HEK293T (cell line): ENCODE measurements at places on chromosomes 7 and 10.

- DNase-seq: no peak
These were observed 45.1 kb upstream of the SGCE start for GRCh38 chr7:94700926-94701554.

DNA sequence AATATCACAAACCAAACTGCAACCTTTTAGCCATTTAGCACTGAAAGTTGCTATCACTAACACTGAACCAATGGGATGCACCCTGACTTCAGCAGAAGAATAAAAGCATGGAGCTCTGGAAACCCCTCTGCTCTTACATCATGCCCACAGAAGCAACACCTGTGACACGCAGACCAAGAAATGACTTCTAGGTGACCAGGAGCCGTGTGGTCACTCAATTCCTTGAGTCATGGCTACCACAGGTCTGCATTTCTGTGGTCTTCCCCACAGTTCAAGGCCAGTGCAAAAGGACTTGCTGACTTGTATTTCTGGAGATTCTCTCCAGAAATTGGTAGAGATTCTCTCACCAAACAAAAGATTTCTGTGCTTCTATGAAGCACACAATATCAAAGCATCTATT, 38.3 kb downstream of the NRCAM start:
- no peak for DNase-seq

GRCh38 chr10:62264702-62265436, 3.8 kb downstream of the RTKN2 start:
- peak; percentile 49 for DNase-seq

DNA sequence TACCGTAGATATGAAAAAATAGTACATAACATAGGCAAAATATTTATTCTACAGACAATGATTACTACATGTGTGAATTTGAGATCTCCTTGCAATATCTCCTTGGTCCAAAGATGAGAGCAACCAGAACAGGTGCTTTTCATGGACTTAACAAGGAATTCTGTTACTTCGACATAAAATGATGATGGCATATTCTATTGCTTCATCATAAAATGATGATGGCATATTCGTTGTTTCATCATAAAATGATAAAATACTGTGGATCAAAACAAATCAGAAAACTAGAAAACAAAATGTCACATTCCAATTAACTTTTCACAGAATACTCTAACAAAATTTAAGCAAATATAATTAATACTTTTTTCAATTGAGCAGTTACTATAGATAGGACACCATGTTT, 4.8 kb downstream of the OSBPL3 start:
- no peak for DNase-seq

- peak; percentile 41 for DNase-seq
These were observed 4.1 kb upstream of the PLAU start for GRCh38 chr10:73906524-73907447.

GRCh38 chr7:106823631-106824030, 41.5 kb upstream of the PIK3CG start:
- no peak for DNase-seq

- no peak for DNase-seq
These were observed 24.8 kb upstream of the DLD start for GRCh38 chr7:107865956-107866775.

GRCh38 chr10:62258926-62259325, 9.7 kb downstream of the RTKN2 start:
- no peak for DNase-seq

DNA sequence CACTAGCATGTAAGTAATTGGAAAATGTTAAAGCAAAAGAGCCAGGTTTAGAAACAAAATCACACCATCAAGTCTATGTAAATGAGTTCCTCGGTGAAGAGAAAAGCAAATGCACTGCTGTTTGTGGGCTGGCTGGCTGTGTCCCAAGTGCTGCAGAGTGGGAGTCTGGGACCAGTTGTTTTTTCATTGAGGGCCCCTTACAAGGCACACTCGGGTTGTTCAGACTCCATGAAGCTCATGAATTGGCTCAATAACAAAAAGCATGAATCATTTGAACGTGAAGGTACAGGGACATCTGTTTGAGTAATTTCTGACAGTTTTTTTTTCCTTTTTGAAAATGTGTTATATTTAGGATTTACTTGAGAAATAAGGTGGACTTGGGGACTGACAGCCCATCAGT, 28.0 kb downstream of the GRK5 start:
- DNase-seq: no peak

DNA sequence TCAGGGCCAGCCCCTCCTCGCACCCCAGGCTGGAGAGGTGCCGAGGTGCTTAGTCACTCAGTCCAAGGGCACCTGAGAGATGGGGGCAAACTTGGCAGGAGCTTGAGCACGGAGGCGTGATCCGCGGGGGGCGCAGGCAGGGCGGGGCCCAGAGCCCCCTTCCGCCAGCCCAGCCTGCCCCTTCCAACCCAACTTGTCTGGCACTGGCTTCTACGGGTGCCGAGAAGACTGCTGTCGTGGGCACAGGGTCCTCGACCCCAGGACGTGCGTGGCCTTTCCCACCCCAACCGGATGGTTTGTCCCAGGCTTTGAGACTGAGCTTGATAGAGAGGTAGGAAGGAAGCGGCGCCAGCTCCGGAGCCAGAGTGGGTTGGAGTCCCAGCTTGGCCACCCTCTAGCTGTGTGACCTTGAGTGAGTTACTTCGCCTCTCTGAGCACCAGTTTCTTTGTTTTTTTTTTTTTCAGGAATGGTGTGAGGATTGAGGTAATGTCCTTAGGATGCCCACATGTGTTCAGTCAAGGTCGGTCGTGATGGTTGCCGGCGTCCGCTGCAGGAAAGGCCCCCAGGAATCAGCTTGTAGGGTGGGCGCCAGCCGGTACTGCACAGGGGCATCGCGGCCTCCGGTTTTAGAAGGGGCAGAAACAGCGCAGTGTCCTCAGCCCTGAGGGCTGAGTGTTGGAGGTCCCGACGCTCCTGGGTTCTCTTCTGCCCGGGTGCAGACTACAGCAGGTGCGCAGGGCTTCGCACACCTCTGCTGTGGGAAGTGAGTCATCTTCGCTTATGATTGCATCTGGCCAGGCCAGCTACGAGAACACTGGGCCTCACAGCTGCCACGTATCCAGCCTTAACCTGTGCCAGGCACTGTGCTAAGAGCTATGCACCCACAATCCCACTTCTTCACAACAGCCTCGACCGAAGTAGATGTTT, 28.6 kb upstream of the VAX1 start:
- no peak for DNase-seq

- no peak for DNase-seq
These were observed 199.2 kb downstream of the AHR start for GRCh38 chr7:17497549-17498167.

DNA sequence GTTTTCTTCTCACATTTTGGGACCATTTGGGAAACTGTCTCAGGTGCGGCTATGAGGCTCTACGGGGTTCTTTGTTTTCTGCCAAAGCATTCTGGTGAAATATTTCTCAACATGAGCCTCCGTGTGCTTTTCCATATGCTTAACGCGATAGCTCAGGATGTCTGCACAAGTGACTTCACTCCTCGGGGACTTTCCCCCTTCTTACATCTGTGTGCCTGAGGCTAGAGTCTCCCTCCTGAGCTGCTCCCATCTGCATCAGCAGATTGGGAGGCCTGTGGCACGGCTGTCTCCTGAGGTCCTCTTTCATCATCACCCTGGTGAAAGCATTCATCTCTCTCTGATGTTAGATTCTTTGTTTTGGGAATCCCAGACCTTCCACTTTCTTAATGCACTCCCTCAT, 1190.9 kb downstream of the TYW1 start:
- no peak for DNase-seq

GRCh38 chr7:143373255-143373794, 7.8 kb upstream of the ZYX start:
- no peak for DNase-seq

DNA sequence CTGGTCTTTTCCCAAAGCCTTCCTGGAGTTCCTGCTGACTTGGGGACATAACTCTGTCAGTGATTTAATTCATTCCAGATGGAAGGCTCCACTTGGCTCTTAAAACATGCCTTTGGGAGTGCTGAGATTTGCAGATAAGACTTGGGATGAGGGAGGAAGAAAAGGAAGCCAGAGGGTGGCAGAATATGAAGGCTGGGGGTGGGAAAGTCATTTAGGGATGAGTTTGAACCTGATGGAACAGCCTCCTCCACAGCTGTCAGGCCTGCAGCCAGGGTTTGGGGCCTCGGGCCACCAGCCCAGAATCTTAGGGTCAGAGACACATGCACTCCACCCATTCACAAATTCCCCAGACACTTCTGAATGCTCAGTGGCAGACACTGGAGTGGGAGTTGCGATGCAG, 28.4 kb upstream of the EIF5AL1 start:
- no peak for DNase-seq

- DNase-seq: no peak
These were observed 12.0 kb upstream of the TMEM213 start for GRCh38 chr7:138785587-138786437.

- no peak for DNase-seq
These were observed 2.3 kb downstream of the ZC3HAV1L start for GRCh38 chr7:139033346-139034114.

DNA sequence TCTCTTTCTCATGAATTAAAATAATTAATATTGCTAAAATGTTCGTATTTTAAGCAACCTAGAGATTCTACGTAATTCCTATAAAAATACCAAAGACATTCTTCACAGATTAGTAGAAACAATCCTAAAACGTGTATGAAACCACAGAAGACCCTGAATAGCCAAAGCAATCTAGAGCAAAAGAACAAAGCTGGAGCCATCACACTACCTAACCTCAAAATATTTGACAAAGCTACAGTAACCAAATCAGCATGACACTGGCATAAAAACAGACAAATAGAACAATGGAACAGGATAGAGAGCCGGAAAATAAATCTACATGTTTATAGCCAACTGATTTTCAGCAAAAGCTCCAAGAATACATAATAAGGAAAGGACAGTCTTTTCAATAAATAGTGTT, 105.5 kb upstream of the PTN start:
- no peak for DNase-seq

GRCh38 chr10:130923596-130923995, 387.9 kb downstream of the TCERG1L start:
- no peak for DNase-seq

GRCh38 chr10:114374053-114374791, 30.1 kb downstream of the AFAP1L2 start:
- no peak for DNase-seq

DNA sequence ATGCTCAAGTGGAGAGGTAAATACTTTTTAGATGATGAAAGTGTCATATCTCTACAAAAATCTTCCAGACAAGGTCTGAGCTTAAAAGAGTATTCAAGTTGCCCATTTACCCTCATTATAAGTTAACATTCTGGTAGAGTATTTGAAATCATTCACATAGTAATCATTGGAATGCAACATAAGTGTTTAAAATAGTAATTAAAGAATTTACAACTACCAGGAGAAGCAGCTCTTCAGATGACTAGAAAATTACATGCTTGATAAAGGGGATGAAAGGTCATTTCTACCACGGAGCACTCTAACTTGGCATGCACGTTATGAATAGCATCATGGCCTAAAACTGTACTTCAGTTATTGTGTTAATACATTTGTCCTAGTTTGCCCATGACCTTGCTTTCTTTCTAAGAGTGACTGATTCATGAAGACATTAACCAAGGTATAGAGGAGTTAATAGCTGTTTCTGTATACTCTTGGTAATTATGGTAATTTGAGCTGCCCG, 120.0 kb downstream of the SEMA3E start:
- DNase-seq: no peak

GRCh38 chr7:55651057-55651456, 78.8 kb upstream of the VOPP1 start:
- no peak for DNase-seq

DNA sequence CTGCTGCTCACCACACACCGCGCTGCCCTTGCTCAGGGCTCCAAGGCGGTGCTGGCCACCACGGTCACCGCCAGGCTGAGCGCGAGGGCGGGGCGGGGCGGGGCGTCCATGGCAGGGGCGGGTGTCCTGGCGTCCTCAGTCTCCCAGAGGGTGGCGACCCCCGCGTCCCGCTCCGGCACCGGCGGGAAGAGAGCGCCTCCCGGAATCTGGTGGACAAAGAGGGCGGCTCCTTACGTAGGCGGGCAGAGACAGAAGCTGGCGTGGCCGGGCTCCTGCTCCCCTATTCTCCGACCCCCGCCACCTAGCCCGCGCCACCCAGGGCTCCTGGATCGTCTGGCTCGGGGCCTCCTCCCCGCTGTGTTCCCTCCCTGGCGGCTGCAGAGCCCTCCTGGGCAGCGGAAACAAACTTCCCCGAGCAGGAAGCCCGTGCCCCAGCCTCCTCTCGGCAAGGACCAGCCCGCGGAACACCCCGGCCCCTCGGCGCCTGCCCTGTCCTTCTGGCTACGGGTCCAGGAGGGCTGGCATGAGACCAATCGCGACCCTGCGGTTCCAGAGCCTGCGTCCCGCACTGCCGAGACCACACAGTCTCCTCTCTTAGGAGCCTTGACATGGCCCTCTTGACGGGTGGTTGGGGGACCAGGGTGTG, 133.8 kb upstream of the ZNF92 start:
- peak; percentile 30 for DNase-seq

- no peak for DNase-seq
These were observed 8.1 kb downstream of the SEMA3D start for GRCh38 chr7:85178531-85179298.

DNA sequence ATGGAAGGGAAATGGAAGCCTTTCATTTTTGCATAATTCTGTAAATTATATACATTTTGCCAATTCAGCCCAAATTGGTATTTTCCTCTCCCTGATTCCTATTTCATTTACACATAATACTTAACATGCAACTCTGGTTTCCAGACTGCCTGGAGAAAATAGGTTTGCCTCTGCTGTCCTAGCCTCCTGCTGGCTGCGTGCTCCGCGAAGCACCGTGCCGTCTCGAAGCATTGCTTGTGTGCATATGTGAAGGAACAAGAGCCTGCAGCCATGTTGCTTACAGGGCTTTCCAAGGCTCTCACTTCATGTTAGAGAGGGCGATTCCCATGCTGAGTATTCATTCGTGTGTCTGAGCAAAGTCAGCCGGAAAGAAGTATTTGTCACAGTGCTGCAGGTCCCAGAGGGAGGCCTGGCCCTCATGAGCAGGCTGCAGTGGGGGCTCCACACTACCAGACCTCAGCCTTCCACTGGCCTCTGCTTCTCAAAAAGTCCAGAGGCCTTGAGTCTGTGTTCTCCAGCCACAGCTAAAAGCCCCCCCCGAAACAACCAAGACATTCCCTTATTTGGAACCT, 66.5 kb downstream of the CLRN3 start:
- no peak for DNase-seq

GRCh38 chr7:120033114-120033513, 239.9 kb upstream of the KCND2 start:
- no peak for DNase-seq

DNA sequence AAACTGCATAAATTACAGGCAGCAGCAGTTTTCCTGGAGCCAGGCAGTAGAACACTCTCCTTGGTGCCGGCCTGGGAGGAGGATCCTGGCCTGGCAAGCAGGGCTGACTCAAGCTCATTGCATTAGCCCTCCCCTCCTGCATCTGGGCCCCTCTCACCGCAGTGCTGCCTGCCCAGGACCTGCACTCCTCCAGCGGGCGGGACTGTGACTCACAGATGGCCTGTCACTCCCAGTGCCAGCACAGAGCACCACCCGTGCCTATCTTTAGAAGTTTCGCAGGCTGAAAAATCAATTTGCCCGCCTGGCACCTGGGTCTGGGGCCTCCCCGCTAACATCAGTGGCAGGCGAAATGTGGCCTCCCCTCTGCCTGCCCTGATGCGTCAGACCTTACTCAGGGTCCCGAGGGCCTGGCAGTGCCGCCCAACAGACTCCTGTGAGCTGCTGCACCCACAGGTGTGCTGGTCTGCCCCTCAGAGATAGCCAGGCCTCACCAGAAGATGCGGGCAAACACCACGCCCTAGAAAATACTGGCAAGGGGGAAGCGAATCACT, 123.8 kb downstream of the KCNMA1 start:
- no peak for DNase-seq
